ENCODE measurements at places on chromosomes 2 and 18.

DNA sequence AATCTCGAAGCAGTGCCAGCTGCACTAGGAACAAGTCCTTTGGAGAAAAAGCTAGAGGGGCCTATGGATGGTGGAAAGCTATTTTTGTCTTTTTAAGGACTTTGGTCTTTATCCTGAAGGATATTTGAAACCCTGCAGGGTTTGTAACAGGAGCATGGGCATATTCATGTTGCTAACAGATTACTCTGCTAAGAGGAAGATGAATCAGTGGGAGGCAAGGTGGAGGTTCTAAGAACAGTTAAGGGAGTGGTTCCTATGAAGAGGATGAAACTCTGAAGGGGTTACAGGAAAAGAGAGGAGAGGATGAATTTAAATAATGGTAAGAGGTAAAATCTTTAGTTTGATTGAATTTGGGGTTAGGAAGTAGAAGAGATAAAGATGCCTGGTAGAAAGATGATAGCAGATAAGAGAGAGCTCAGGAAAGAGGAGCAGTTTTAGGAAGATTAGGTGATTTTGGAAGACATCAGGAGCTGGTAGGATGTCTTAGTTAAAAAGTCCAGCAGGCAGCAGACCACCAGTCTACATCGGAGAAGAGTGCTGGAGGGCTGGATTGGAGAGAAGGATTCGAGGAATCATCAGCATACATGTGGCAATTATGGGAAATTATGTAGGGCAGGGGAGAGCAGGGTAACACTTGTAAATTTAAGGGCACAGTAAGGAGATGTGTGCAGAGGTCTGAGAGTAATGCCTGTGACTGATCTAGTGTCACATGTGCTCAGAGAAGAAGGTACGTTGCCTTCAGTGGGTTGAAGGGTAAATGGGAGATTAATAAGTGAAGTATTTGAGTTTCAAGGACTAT lies 39.3 kb upstream of the C1GALT1C1L start:
- no peak for DNase-seq

DNA sequence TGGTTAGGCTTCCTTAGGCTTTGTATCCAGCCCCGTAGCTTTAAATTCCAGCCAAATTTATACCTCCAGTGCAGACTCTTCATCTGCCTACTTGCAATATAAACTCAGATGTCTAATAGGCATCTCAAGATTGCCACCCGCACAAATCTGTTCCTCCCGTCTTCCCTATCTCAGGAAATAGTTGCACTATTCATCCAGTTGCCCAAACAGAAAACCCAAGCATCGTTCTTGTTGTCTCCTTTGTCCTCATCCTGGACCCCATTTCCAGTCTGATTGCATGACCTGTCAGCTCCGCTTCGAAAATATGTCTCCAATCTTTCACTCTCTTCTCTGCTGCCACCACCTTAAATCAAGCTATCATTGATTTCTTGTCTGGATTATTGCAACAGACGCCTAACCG lies 2.3 kb downstream of the FKBP1B start:
- no peak for DNase-seq

DNA sequence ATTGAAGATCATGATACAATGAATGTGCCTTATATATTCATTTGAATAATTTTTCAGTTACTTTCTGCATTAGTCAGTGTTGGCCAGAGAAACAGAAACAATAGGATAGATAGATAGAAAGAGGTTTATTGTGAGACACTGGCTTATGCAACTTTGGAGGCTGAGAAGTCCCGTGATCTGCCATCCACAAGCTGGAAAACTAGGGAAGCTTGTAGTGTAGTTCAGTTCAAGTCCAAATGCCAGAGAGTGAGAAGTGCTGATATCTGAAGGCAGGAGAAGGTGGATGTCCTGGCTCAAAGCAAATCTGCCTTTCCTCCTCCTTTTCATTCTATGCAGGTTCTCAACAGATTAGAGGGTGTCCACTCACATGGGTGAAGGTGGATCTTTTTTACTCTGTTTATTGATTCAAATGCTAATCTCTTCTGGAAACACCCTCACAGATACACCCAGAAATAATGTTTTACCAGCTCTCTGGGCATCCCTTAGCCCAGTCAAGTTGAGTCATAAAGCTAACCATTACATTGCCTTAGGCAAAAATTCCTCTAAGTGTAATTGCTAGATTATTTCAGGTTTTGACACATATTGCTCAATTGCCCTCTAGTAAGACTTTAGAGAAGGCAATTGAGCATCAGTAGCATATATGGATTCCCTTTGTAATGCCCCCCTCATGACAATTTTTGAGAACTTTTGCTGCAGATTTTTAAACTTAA lies 341.4 kb downstream of the LPIN1 start:
- no peak for DNase-seq

DNA sequence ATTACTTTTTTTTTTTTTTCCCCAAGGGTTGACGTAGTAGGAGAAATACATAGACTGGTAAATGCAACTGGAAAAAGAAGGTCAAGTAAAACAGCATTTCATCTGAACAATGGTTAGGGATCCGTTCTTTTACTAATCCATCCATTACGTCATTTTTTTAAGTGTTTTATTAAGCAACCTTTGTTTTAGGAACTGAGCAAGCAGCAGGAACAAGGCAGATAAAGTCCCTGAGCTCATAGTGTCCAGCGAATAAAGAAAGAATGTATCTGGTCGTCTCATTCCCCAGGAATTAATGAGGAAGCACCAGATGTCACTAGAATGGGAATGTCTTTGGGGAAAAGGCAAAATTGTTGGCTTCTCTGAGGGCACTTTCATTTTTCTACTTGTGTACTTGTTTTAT lies 842.4 kb downstream of the TDRD15 start:
- no peak for DNase-seq

DNA sequence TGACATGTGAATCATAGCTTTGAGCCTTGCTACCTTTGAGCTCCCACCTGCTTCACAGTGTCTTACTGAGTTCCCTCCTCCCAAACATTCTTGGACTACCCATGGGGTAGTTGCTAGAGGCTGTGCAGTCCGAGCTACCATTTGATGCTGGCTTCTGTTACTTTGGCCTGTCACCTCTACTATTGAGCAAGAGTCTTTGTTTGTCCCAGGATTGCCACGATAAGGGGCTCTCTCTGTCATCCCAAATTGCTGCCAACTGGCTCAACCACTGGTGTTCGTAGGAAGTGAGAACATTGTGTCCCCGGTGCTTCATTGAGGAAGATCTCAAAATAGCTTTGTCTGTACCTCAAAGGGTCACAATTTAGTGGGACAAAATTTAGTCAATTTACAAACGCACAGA lies 59.1 kb upstream of the PAX8 start:
- no peak for DNase-seq

DNA sequence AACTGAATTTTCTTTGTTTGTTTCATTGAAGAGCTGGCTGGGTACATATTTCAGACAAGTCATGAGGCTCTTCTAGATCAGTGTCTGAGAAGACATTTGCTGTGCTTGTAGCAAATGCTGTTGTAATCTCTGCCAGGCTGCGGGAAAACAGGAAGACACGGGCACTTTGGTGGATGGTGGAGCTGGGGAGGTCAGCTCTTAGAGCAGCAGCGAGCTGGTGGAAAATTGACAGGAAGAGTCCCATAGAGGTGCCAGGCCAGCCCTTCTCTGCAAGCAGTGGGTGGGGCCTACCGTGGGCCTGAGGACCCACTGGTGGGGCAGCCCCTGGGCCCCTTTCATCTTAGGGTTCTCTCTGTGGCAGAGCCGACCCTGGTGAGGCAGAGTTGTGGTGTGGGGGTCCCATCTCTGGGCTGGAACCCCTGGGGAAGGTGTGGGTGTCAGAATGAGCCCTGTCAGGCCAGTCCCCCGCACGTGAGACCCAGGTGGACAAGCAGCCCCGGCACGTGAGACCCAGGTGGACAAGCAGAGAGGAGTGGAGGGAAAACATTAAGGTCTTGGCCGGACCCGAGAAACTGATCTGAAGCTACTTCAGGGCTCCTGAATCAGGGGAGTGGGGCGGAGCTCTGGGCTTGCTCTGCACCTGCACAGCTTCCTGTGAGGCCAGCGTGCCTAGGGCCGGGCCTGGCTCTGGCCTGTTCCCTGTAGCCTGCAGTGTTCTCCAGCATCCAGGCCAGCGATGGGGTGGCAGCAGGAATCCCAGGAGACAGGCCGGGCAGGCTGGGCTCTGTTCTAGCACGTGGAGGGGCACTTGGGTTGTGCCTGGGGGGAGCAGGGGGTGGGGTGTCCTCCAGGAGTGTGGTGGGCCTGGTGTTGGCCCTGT lies 273.5 kb upstream of the HDAC4 start:
- DNase-seq, result no peak

DNA sequence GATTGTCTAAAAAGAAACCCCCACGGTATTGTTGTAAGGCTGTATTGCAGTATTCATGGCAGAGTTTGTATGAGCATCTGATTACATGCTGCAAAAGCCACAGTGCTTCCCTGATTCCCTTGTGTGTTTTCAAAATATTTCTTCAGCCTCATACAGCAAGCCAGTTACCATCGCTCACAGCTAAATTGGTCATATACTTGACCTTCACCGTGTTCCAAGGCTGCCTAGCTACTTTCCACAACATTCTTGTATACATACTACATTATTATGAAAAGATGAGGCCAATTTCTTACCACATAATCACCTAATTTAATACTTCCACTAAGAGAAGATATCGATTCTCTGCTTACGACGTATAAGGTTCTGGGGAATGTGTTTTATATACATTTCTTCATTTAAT lies 576.3 kb upstream of the CNTNAP5 start:
- DNase-seq, result no peak

Data from GM13976 (cell line).